ENCODE measurements at places on chromosomes 3 and 15.
A peak's percentile ranks its signal among the peaks of the same experiment; 100 is the strongest.

- DNase-seq, result no peak
These were observed 2.6 kb downstream of the GNAI2 start for GRCh38 chr3:50238549-50239026.

DNA sequence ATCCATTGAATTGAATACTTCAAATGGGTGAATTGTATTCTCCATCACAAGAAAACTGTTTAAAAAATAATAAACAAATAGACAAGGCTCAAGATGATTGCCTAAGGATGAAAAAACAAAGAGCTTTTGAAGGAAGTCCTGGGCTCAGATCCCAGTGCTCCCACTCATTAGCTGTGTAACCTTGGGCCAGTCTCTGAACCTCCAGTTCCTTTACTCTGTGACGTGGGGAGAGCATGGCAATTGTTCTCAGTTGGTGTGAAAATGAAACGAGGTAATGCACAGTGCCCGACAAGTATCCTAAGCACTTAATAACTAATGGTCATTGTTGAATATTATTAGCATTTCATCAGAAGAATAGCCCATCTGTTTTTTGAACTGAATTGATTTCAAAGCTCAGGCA, 40.7 kb downstream of the TNIK start:
- DNase-seq, result no peak

DNA sequence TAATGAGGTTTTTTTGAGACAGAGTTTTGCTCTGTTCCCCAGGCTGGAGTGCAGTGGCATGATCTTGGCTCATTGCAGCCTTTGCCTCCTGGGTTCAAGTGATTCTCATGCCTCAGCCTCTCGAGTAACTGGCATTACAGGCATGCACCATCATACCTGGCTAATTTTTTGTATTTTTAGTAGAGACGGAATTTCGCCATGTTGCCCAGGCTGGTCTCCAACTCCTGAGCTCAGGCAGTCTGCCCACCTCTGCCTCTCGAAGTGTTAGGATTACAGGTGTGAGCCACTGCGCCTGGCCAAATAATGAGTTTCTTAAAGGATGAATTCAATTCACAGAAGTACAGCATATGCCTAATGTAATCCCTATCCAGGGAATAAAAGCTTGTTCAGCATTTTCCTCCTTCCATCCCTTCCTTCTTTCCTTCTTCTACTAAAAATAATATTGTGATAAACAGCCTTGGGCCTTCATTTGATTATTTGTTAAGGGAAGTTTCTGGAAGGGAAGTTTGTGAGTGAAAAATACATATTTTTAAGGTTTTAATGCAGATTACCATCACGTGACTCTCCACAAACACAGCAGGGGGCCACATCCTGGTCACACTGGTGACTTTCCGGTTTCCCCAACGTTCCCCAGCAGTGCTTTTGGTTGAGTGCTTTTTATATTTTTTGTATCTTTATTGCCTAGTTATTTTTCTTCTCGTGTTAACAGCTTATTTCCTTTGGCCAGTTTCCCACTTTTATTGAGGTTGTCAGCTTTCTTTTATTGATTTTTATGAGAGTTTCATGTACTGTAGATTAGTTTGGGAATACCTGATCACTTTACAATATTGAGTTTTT, 116.8 kb downstream of the USP13 start:
- DNase-seq, result no peak

DNA sequence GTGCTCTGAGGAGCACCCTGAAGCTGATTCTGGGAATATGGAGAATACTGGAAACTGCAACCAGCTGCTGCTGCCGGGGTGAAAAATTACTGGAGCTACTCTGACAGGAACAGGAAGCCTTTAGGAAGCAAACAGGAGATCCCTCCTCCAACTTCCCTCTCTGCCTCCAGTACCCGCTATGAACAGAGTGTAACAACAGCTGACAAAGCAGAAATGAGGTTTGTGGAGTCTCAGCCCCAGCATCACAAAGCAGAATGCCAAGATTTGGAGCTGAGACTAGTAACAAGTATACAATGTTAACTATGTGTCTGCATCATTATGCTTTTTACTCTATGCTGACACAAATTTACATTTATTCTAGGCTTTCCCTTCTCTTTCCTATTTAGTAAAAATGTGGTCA, 22.7 kb upstream of the PIAS1 start:
- DNase-seq, result no peak

DNA sequence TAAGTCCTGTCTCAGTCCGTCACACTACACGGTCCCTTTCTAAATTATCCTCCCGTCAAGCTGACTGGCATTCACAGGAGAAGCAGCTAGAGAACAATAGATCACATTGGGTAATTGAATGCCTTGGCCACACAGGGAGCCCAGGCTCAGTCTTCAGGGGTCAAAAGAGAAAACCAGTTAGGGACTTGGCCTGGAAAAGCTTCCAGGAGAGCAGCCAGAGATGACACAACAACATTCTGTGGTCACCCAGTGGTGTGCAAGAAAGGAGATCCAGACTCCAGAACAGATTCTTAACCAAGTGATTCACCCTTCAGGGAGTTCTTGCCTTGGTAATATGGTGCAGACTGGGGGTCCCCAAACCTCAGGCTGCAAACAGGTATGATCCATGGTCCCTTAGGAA, 15.9 kb downstream of the ARHGAP31 start:
- no peak for DNase-seq

DNA sequence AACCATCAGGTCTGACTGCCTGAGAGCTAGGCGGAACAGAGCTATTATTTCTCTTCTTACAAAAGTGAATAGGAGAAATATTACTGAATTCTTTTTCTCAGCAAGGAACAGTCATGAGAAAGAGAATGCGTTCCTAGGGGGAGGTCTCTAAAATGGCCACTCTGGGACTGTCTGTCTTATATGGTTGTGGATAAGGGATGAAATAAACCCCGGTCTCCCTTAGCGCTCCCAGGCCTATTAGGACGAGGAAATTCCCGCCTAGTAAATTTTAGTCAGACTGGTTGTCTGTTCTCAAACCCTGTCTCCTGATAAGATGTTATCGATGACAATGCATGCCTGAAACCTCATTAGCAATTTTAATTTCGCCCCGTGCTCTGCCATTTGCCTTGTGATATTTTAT, 20.1 kb upstream of the WDR5B start:
- no peak for DNase-seq

DNA sequence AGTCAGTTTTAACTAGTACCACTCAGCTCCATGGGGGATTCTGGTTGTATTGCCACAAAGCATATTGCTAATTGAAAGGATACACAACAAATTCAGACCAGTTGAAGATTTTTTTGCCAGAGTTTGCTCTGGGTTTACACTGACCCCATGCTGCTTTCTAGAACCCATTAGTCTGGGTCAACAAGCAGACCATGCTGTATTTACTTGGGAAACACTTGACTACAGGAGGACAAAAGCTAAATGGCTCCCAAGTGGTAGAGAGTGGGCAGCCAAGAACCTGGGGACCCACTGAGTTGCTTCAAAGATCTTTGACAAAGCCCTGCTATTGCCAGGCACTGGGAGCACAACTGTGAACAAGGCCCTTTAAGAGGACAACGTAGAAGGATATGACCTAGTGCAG, 86.8 kb upstream of the PSMD6 start:
- DNase-seq, result no peak

DNA sequence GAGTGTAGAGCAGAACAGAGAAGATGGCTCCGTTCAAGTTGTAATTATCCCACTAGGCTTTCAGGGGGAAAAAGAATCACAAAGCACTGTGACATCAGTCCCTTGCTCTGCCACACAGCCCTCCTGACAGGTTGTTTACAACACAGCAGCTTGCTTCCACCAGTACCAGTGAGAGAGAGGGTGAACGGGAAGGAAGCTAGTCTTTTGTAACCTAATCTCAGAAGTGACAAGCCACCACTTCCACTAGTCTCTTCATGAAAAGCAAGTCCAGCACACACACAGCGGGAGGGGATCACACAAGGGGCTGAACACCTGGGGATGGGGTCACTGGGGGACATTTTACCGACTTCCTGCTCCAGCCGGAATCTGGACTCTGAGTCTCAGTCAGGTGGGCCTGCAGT, 86.3 kb downstream of the FAM81A start:
- no peak for DNase-seq

- DNase-seq, result no peak
These were observed 279.7 kb downstream of the MAGI1 start for GRCh38 chr3:65758876-65759598.

- DNase-seq, result peak; percentile 30
These were observed 718 bp downstream of the SPG11 start for GRCh38 chr15:44662478-44663409.

GRCh38 chr15:47678040-47678439, 39.3 kb upstream of the SEMA6D start:
- DNase-seq, result no peak

- DNase-seq, result no peak
These were observed 220.0 kb downstream of the MEIS2 start for GRCh38 chr15:36880224-36880912.

- DNase-seq, result peak; percentile 15
These were observed 23.5 kb downstream of the COLQ start for GRCh38 chr3:15497964-15498363.

DNA sequence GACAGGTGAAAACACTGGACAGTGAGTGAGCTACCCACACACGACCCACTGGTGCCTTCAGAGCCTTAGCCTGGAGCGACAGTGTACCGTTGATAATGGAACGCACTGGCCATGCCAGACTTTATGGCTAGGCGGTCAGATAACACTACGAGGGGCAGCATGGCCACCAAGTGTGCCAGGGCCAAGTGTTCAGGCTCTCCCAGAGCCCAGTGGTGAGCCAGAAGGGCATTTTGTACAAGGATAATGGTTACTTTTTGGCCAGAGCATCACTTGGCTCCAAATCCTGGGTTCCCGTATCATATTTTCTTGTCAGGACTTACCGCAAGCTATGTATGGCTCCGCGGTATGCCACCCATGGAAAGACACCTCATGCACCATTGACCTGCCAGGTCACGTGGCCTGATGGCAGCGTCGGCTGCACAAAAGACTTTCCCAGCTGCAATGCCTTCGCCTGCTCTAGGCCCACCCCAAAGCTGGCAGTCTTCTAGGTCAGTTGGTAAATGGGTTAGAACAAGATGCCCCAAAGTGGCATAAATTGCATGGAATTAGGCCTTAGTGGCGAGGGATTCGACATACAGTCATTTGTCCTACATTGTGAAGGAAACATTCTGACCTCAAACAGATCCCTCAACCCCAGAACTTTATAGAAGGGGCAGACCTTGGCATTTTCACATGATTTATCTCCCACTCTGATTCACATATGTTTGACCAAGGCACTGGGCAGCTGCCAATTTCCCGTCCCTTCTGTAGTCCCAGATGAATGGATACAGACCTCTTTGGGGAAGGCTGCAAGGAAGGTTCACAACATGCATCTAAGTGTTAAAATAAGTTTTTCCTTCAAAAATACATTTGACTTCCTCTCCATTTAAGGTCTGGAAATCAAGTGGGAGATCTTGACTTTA, 12.2 kb upstream of the SLC28A1 start:
- DNase-seq, result no peak

GRCh38 chr15:55915876-55916567, 77.4 kb downstream of the NEDD4 start:
- DNase-seq, result no peak

DNA sequence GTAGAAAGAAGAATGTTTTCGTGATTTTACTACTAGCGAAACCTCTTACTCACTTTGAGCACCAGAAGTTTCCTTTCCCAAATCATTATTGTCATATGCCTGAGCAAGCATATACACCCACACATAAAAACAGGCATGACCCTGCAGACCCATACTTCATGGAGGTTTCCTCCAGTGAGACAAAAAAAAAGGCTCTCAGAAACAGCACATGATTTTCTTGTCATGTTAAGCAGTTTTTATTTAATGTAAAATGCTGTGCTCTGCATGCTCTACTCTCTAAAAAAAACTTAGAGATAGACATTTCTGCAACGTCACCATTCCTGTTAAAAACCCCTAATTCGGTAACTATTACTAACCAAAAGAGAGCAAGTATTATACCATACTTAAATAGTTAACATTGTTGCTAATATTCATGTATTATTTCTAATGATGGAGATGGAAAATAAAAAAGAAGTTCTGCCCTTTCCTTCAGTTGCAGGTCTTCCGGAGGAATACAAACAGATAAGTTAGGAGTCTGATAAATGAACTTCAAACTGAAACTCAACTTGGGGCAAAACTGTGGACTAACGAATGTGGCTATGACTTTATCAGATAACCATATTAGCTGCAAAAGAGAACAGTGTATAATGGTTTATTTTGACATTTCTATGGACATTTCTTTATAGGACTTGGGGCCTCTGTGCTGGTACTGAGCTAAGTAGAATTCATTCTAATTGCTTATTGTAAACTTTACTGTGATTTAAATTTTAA, 15.9 kb downstream of the CD200R1 start:
- no peak for DNase-seq

GRCh38 chr3:76645724-76646123, 394.2 kb upstream of the ROBO2 start:
- no peak for DNase-seq

GRCh38 chr15:66740802-66741201, 38.8 kb downstream of the SMAD6 start:
- DNase-seq, result no peak

DNA sequence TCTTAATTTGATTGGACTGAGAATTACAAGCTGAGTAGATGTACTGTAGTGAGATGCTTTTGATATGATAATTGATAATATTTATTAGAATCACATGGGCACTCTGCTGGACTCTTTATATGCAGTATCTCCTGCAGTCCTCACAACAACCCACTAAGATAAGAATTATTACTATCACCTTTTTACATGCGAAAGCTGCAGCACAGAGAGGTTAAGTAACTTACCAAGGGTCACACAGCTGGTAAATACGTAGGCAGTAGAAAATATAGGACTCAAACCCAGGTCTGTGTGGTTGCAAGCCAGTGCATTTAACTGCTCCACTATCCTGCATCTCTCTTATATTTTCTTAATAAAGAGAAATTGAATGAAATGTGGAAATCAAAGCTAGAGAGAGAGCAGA, 392.8 kb upstream of the RORA start:
- no peak for DNase-seq

DNA sequence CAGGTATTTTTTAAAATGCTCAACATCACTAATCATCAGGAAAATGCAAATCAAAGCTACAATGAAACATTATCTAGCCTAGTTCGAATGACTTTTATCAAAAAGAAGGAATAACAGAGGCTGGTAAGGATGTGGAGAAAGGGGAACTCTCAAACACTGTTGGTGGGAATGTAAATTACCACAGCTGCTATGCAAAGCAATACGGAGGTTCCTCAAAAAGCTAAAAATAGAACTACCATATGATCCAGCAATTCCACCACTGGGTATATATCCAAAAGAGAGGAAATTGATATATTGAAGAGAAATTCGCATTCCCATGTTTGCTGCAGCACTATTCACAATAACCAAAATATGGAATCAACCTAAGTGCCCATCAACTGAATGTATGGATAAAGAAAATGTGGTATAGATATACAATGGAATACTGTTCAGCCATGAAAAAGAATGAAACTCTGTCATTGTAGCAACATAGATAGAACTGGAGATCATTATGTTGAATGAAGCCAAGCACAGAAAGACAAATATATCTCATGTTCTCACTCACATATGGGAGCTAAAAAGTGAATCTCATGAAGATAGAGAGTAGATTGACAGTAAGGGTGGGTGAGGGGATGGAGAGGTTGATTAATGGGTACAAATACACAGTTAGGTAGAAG, 19.7 kb upstream of the CLN6 start:
- no peak for DNase-seq

- DNase-seq, result no peak
These were observed 3.7 kb upstream of the SQOR start for GRCh38 chr15:45630917-45631691.

GRCh38 chr3:167054926-167055325, 325.2 kb downstream of the ZBBX start:
- no peak for DNase-seq

Measured in NCI-H2107 (cell line).